T-helper 1 cell (primary cell): ENCODE measurements at places on chromosomes 2 and 18.

DNA sequence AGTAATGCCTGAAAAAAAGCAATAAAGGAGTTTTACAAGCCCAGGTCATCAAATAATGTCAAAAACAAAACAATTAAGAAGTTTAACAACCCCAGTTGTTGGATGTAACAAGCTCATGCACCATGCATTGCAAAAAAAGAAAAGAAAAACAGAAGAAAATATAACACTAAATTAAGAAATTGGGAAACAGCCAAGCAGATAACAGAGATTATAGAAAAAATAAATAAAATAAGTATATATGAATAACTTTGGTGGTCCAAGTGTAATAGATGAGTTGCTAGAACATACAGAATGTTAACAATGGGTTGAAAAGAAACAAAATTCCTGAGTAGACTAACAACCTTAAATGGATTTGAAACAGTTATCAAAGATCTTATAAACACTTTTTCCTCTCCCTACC lies 573.1 kb upstream of the SOX11 start:
- DNase-seq, result no peak

DNA sequence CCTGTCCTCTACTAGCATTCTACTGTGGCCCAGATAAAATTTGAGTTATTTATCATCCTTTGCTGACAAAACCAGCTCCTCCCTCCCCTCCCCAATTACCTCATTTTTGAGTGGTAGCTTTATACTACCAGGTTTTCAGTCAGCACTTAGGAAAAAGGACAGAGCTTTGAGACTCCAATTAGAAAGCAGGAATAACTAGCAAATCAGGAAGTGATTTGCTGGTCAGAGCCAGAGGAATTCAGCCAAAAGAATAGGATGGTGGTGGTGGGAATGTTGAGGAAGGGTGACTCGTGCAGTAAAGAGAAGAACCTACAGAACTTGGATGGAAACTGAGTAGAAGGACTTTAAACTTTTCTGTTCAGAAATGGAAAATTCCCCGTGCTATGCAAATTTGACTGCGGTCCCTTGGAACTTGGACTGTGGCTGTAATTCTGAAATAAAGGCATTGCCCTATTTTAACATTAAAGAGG lies 3.7 kb downstream of the MYL12B start:
- no peak for DNase-seq

DNA sequence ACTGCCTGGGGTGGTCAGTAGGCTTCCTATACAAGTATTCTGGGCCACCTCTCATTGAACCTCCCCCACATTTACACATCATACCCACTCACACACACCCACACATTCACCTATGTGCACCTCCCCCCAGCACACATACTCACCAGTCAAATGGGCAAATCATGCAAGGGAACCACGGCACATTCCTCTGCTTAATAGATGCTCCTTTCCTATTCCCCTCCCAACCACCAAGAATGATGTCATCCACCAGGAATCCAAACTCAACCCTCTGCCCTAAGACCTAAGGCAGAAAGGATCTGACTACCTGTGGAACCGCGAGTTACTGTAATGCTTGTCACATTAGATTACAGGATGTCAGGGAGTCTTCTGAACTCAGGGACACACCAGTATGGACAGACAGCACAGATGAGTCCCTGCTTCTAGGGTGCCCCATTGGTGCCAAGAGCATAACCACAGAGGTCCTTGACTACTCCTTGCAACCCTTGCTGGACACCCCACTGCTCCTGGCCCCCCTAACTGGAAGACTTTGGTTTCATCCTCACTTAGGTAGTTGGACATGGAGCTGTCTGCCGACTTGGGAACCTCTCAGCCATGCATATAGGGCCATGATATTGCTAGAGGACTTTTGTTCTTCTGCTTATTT lies 21.5 kb upstream of the CAB39 start:
- no peak for DNase-seq

DNA sequence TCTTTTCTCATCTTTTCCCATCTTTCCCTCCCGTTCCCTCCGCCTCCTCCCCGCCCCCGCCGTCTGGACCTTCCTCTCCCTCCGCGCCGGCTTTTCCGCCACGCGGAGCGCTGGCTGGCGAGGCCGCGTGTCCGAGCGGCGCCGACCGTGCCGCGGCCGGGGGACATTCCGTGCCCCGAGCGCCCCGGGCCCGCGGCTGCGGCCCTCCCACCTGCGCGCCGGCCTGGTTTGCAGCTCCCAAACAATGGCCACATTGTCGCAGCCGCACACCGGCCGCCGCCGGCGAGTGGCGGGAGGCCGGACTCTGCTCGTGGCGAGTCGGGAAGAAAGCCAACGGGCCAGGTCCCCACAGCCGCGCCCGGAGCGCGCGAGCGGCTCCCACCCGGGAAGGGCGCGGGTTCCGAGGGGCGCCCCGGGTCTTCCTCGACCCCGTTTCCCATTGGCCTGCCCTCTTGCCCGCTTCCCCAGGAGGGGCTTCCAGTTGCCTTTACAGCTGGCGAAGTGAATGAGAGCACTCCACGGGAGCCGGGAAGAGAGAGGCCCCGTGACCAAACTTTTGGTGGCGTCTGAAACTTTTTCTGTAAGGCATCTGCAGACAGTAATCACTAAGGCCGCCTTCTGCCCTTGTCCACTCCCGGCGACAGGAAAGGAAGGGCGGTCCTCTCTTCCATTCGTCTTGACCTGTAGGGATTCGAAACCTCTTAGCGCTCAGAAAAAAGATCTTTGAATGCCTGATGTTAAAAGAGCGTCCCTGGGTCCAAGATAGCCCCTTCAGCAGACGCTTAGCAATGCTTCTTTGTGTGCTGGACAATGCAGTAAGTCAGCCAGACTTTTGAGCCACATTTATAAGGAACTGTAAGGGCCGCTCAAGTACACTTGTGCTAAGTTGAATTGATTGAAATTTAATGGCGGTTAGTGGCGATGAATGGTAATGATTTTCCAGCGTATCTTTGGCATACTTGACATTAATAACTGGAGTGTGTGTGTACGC lies 6.2 kb downstream of the GLI2 start:
- no peak for DNase-seq
